ENCODE measurements at places on chromosomes 4 and X.

DNA sequence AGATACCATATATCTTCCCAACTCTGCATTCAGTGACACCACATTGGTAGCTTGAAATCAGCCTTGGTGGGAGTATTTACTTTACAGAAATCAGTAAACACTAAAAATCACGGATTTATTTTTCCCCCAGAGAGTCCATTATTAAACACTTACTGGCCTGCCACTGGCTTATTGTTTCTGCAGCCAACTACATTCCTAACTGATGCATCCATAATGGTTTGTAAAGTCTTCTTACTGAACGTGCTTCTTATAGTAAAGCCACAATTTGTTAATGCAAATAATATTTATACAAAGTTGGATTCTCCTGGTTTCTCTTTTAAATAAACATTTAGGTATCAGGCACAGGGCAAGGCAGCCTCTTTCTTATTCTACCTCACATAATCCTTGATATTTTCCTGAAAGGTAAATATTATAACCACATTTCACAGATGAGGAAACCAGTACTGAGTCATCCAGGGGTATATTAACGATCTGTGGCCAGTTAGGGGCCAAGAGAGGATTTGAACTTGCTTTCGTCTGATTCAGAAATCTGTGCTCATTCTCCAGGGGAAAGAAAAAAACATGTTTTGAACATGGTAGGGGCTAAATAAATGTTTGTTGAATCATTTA is 136.5 kb downstream of the RAB28 start:
- DNase-seq, result no peak

GRCh38 chrX:49850028-49850427 is 20.9 kb downstream of the PAGE4 start:
- DNase-seq, result no peak

DNA sequence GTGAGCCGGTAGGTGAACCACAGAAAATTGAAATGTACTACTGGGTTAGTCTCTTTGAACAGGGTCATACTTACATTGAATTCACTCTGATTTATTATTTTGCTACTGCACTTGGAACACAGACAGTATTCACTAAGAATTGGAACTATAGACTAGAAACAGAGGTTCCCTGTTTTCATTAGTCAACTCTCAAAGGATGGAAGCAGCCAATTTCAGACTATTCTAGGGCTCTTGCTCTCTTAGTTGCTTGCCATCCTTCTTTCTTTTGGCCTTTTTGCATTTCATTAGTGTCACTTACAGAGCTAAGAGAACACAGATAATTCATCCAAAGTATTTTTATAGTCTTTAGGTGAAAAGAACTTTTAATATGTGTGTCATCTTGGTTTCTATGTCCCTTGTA is 52.6 kb downstream of the SHROOM3 start:
- no peak for DNase-seq

DNA sequence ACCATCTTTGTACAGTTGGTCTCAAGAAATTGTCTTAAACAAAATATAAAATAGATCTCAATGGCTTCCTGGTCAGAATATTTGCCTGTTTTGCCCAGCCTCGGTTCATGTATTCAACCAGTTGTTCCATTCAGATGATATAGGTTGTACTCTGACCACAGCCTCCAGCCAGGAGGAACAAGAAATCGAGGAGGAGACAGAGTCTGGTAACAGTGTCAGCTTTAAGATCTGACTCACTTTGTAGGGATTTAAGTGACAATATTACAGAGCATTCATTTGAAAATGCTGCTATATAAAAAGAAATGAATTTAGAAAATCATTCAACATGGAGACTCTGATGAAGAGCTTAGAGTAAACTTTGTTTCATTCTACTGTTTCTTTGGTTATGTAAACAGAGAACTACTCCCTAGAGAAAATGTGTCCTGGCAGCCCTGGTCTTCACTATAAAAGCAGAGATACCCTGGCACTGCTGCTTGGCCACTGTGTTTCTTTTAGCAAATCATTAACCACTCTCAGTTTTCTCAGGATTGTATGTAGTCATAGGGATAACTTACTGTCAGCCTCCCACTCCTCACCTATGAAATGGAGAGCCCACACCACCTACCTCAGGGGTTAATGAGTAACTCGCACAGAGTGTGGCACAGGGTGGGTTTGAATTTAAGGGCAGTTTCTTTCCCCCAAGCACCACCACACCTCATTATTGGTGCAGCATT is 53.5 kb downstream of the PAGE2 start:
- no peak for DNase-seq

- DNase-seq, result peak; percentile 46
These were observed 383.5 kb upstream of the INTU start for GRCh38 chr4:127249066-127249766.

- no peak for DNase-seq
These were observed 19.6 kb downstream of the PRDM5 start for GRCh38 chr4:120902925-120903324.

DNA sequence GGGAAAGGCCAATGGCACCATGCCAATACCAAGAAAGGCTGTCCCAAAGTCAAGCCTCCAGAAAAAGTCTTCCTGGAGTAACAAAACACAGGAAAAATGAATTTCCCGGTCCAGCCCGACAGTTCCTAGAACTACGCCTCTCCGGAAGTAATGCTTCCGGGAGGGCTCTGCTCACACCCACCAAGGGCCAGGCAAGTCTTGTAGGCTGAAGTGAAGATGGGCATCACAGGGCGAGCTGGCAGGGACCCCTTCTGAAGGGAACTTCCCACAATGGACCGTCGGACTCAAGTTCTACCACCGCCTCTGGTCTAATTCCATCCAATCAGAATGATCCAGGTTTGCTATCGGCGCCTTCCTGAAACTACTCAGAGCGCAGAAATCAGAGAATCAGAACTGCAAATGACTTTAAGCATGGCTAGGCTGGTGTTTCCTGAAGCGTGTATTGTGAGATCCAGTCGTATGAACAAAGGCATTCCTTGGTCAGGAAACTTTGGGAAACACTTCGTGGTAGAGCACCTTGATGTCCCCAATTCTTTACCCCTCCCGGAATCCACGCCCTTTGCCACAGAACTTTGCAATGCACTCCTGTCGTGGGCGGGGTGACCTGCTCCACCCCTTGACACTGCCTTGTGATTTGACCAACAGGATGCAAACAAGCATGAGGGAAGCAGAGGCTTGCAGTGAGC is 127.8 kb downstream of the BCOR start:
- no peak for DNase-seq

- DNase-seq, result peak; percentile 81
These were observed at the start of gene RAP1GDS1 for GRCh38 chr4:98260579-98261404. RAP1GDS1 (plus strand) TSS chr4:98261384; CDS start chr4:98261566, 182 bp downstream.

- DNase-seq, result no peak
These were observed 4.5 kb upstream of the TNIP3 start for GRCh38 chr4:121168446-121169281.

GRCh38 chr4:56123051-56123450 is 174.3 kb downstream of the CEP135 start:
- DNase-seq, result no peak

DNA sequence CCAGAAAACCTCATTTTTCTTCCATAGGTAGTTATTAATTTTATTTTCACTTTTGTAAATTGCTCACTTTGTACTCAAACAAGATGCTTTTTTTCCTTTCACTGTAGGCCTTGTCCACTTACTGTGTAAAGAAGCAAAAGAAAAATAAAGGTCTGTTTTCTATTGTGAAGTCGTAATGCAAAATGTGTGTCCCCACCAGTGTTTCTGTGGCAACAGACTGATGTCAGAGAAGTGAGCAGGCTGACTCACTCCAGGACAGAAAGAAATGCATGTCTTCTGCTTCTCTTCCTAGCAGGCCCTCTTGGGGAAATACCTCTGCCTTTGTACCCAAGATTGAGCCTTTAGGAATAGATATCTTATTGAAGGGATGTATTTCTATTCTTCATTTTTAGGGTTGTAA is 30.3 kb downstream of the INPP4B start:
- DNase-seq, result peak; percentile 47

DNA sequence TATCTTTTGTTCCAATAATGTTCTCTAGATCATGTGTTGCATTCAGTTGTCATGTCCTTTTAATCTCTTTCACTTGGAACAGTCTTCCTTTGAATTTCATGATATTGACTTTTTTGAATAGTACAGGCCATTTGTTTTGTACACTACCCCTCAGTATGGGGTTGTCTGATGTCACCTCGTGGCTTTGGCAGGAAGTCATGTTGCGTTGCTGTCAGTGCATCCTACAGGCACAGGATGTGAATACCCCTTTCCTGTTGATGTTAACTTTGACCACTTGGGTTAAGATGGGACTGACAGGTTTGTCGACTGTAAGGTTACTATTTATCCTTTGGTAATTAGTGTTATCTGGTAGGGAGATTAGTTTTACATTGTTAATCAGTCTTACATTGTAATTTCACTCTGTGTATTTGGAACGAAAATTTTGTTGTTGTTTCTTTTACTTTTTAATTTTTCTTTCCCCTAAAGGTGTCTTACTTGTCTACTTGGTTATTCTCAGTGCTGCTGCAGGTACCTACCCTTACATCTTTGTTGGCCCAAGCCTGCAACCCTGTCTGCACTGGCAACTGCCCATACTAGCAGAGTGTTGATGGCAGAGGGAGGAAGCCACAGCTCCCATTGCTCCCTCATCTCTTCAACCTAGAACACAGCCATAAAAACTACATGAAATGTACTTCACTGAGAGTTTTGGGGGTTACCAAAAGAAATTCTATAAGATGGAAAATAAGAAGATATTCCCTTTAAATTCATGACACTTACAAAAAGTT is 14.7 kb upstream of the ATP8A1 start:
- DNase-seq, result no peak

DNA sequence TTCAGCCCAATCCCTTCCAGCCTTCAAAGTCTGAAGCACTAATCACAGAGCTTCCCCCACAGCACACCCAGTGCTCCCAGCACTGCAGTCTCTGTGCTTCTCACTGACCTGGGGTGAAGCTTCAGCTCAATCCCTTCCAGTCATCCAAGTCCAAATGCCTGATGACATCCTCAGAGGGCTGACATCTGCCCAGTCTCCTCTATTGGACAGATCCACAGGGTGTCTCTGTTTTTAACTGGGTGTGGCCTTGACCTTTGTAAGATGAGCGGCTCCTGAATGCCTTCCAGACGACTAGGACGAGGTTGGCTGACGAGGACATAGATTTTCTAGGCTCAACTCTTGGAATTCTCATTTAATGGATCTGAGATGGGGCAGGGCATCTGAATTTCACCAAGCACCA is 7.6 kb upstream of the SLC2A9 start:
- no peak for DNase-seq

- DNase-seq, result peak; percentile 55
These were observed 88.7 kb upstream of the ELOVL6 start for GRCh38 chr4:110287130-110287529.

- DNase-seq, result no peak
These were observed 494.4 kb downstream of the KCNIP4 start for GRCh38 chr4:21454201-21454600.

GRCh38 chr4:183099537-183100297 is 660 bp downstream of the WWC2 start:
- no peak for DNase-seq

- no peak for DNase-seq
These were observed 91.7 kb downstream of the PHOX2B start for GRCh38 chr4:41656572-41657520.

DNA sequence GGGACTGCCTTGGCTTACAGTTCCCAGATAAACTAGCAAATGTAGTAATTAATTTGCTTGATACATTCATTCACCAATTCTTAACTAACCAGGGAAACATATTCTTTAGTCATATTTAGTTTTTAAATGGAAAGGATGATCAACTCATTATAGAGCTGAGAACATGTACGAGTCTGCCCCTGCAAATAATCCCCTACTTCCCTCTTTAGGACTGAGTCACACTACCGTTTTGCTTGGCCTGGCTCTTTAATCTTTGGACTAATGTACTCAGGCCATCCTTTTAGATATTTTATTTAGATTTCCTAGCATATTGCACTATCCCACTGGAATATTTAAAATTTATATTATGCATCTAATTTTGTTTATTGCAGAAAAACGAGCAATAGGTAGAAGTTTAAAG is 105.5 kb upstream of the LCORL start:
- DNase-seq, result no peak

Measured in non-pigmented ciliary epithelial cell (primary cell).